ENCODE measurements at places on chromosomes 7 and 10. TPM values are rescaled to one million over a fixed set of nuclear protein-coding genes. Genes with fewer than 3 reads are reported as not detected.

Gene CCDC172
- total RNA-seq = not detected

Gene SEMA3D
- total RNA-seq = 13.4 TPM

Gene TUBB8
- total RNA-seq = not detected

Gene ANKRD16
- 12.7 TPM for total RNA-seq

Gene FZD1
- total RNA-seq = 18.7 TPM

Gene HGF
- 101 TPM for total RNA-seq

Gene ABCB1
- 0.50 TPM for total RNA-seq

Gene SH2D4B
- not detected for total RNA-seq

Gene ACADSB
- 8.0 TPM for total RNA-seq

Gene ZC3HAV1L
- 9.5 TPM for total RNA-seq

Gene MRLN
- not detected for total RNA-seq

Gene CCL24
- not detected for total RNA-seq

Gene TFR2
- total RNA-seq = 0.33 TPM

Gene FOXI2
- not detected for total RNA-seq

All from uterine smooth muscle cell (primary cell).